Hematopoietic multipotent progenitor cell (in vitro differentiated cells): ENCODE measurements at places on chromosomes 3 and 15. TPM values are rescaled to one million over a fixed set of nuclear protein-coding genes. Genes with fewer than 3 reads are reported as not detected.
A peak's percentile ranks its signal among the peaks of the same experiment; 100 is the strongest.

The SLCO2A1 gene
- total RNA-seq: under 0.01 TPM

The FAM107A gene
- total RNA-seq: under 0.01 TPM

DNA sequence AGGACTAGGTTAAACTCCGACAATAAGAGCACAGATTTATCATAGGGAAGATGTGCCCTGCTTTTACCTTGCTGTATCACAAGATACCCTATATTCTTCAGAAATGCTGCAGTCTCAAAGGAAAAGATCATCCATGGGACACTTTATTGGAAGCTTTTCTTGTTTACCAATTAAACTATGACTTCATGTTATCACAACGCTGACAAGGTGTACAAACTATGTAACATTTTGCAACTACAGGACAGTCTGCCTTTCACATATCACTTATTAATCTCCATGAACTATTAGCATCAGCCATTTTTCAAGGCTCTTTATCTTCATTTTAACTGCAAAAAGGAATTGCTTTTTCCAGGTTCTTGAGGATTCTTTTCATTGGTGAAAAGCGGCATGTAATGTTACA, 34.0 kb downstream of the CBLB start:
- DNase-seq: no peak

DNA sequence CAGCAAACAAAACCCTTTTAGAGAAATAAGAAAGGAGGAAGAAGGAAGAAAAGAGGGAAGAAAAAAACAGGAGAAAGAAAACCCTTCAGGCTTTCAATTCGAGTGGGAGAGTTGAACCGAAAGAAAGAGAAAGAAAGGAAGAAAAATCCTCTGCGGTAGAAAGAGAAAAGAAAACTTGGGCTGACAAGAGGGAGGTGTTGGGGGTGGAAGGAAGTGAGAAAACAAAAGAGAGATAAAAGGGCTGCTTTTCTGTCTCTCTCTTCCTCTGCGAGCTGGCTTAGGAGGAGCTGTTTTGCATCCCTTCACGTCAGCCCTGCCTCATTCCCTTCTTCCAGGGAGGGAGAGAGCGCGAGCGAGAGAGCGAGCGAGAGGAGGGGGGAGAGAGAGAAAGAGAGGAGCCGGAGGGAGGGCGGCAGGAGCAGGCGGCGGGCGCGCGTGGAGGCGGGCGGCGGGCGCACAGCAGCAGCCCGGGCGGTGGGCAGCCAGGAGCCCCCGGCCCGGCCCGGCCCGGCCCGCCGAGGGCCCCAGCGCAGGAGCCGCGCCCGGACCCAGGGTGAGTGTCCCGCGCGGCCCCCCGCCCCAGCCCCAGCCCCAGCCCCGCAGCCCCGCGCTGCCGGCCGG, at the start of gene ZNF710:
Gene ZNF710, plus strand, starts transcription at position 263 of the 621 bp plus-strand sequence. CDS start 65,814 bp downstream, outside the sequence.
- DNase-seq: no peak

DNA sequence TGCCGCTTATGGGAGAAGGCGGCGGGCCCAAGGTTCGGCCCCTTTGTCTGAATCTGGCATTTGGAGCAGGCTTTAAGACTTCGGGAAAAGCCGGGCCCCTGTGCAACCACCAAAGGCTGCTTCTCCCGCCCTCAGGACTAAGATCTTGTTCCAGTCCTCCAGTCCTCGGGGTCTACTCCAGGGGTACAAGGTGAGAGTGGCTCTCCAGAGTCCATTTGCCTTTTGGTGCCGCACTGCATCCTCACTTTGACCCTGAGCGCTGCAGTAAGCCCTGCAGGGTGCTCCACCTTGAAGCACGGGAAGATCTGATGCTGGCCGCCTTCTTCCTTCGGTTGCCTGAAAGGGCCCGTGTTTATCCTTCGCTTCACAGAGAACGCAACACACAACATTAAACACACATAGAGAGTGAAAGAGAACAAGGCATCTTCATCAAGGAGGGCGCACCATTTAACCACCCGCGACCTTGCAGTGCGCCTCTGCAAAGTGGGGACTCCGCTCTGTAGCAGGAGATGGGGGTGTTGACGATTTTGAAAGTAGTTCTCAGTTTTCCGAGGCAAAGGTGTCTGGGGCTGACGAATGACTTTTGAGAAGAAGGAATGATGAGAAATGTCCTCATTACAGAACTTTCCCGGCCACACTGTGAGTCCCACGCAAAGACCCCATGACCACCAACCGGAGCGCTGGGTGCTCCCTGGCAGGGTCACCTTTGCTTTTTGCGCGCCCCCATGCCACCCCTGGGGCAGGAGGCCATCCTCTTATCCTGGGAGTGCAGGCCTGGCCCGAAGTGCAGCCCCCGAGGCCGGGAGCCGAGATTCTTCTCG, 1.0 kb downstream of the PIGZ start:
- no peak for DNase-seq

The NUP210 gene
- 140 TPM for total RNA-seq

GRCh38 chr3:43236008-43236407, 50.3 kb upstream of the SNRK start:
- no peak for DNase-seq

DNA sequence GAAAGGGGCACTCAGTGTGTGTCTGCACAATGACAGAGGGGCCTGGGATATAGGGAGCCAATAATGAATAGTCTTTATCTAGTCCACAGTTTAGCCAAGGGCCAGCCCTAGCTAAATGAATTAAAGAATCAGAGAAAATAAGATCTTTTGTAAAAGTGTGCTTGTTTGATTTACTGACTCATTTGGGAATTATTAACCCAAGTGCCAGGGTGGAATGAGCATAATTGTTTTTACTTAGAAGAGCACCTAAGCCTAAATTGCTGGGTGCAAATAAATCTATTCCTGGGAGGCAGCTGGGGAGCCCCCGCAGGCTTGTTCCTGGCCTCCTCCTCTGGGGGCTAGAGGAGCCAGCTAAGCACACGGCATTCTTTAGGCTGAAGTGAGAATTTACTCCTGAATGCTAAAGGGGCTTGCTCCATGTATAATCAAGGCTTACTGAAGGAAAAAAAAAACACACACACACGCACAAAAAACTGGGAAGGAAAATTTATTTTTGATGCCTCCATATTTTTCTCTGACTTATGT, 405.3 kb upstream of the SUCLG2 start:
- DNase-seq: no peak

The PLD1 gene
- total RNA-seq: 4.8 TPM

DNA sequence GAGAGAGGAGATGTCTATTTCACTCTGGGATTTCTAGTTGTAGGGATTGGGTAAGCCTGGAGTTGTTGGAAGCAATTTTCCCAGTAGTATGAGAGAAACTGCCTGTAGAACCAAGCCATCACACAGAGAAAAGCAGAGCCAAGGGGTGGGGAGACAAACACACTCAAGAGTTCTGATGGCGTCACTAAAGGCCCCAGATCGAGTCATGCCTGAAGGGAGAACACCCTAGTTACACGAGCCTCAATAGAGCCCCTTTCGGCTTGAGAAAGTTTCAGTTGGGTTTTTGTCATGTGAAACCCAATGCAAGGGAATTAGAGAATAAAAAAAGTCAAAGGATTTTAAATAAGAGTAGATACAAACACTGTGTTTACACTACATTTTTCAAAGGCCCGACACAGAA, 66.1 kb upstream of the PFN2 start:
- no peak for DNase-seq

The TUBGCP5 gene
- 8.1 TPM for total RNA-seq

DNA sequence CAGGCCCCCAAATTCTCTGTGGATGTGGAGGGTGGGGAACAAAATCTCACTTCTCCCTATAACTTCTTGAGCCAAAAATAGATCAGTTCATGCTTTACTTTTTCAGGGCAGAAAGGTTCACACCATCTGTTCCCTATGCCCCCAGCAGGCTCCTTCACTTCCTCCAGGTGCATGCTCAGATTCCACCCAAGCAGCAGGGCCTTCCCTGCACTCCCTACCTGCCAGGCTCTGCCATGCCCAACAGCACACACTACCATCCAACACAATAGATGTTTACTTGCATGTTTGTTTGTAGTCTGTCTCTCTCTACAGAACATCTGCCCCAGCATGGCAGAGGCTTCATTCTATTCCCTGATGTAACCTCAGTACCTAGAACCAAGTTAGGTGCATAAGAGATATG, 43.3 kb downstream of the GABRB3 start:
- DNase-seq: no peak

DNA sequence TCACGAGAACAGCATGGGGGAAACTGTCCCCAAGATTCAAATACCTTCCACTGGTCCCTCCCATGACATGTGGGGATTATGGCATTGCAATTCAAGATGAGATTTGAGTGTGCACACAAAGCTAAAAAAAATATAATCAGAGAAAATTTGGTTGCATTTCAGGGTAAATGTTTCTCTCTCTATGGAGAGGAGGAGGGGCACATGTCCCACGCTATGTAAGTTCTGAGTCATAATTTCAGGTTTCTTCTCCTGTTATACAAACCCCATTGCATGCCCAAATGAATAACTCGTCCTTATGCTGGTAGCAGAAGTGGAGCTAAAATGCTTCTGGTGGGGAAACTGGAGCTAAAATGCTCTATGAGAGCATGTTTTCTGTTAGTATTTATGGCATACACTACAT, 209.7 kb upstream of the DCBLD2 start:
- no peak for DNase-seq

The ZNF662 gene
- total RNA-seq: 7.3 TPM

The NR1I2 gene
- 2.4 TPM for total RNA-seq

GRCh38 chr3:45054196-45054857, 28.2 kb downstream of the CLEC3B start:
- DNase-seq: no peak

- DNase-seq: peak; percentile 43
Measured at GRCh38 chr3:184361932-184362667, 590 bp downstream of the POLR2H start.
